ENCODE measurements at places on chromosomes 3 and 15. TPM values are rescaled to one million over a fixed set of nuclear protein-coding genes. Genes with fewer than 3 reads are reported as not detected.

DNA sequence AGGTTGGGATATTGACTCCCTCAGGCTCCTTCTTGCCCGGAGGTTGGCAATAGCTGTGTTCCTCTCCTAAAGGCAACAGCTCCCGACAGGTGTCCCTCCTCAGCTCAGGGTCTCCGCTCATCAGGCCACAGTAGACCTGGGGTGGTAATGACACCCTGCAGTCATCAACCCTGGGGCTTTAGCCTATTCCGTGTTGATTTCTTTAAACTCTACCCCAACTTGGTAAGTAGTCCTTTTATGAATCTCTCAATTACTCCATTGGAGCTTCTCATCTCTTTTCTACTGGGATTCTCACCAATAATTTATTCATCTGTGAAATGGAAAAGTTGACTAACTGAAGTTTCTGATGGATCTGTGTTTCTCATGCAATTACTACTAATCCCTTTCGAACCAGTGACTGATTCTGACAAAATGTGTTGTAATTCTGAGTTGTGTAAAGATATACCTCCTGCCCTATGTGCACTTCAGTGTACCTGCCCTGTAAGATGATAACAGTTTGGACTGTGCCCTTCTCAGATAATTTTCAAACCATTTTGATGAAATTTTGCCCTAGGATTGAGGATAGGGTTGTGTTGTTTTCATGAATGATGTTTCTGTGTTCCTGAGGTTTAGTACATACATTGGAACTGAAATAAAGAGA, 89.7 kb downstream of the RPL39L start:
- no peak for DNase-seq

DNA sequence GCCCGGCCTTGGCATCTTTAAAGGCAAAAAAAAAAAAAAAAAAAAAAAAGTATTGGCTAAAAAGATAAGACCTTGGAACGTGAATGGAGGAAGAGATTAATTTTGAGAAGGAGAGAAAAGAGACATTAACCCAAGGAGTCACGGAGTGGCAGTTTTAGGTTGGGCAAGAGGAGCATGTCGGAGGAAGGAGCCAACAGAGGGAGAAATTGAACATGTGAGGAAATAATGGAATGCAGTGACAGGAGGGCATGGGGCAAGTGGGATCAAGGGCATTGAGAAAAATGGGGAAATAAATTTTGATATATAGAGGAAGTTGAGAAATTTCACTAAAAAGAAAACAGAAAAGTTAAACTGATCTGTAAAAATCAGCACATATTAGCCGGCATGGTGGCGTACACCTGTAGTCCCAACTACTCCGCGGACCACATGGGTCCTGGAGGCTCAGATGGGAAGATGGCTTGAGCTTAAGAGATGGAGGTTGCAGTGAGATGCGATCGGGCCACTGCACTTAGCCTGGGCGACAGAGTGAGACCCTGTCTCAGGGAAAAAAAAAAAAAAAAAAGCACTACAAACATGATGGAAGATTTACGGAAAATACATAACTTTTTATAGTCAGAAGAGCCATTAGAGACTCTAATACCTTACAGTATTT, 1.2 kb downstream of the HAUS2 start:
- no peak for DNase-seq

- no peak for DNase-seq
These were observed 121.9 kb downstream of the TMEM266 start for GRCh38 chr15:76181705-76182107.

DNA sequence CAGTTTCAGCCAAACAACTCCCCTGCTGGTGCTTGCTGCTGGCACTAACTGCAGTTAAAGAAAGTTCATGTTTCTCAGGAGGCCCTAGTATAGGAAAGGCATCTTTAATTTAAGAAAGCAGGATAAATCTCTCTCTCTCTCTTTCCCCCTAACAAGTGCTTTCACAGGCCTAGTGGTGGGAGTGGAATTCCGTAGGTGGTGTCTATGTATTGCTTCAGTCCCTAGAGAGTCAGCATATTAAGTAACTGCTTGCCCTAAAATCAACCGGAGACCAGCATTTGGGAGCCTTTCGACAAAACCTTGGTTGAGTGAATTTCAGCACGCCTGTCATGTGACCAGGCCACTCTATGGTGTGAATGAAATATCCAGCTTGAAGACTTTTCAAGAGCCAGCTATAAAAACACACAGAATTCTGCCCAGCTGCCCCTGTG, 169.2 kb upstream of the TGFBR2 start:
- DNase-seq: no peak

- no peak for DNase-seq
These were observed 1.5 kb upstream of the NMNAT3 start for GRCh38 chr3:139679220-139679775.

GRCh38 chr15:81859737-81860516, 185.9 kb downstream of the MEX3B start:
- no peak for DNase-seq

Gene RPL35A
- 710 TPM for total RNA-seq

Gene TOMM70
- total RNA-seq: 49.3 TPM

Gene MAPKAPK3
- total RNA-seq: 29.7 TPM

Gene C3orf18
- 0.33 TPM for total RNA-seq

Gene GPR62
- not detected for total RNA-seq

Gene CD200
- 0.71 TPM for total RNA-seq

Gene CLRN1
- total RNA-seq: not detected

Gene CCNB2
- total RNA-seq: 84.6 TPM

All from HT-29 (cell line).